ENCODE measurements at places on chromosomes 2 and 18.

- no peak for DNase-seq
Measured at GRCh38 chr18:72089432-72089831, 454.7 kb downstream of the CBLN2 start.

- DNase-seq = no peak
Measured at GRCh38 chr2:128560718-128561117, 242.1 kb upstream of the HS6ST1 start.

DNA sequence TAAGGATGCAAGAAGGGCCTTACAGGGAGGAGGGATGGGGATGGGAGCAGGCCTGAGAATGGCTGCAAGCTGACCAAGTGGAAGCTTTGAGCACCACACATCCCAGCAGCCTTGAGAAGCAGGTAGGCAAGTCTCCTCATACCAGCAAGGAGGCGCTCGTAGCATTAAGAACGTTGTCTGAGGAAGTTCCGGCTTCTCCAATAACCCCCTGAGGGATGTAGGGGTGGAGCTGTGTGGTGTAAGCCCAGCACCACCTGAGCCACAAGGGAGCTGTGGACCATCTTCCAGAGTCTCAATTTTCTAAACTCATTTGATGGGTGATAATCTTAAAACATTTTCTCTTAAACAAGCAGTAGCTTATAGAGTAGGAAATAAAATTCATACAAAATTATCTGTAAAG is 50.6 kb downstream of the ST3GAL5 start:
- DNase-seq = no peak

GRCh38 chr2:191578031-191578430 is 99.9 kb upstream of the NABP1 start:
- DNase-seq = no peak

- no peak for DNase-seq
Measured at GRCh38 chr2:70982971-70983370, 4.5 kb downstream of the ANKRD53 start.

DNA sequence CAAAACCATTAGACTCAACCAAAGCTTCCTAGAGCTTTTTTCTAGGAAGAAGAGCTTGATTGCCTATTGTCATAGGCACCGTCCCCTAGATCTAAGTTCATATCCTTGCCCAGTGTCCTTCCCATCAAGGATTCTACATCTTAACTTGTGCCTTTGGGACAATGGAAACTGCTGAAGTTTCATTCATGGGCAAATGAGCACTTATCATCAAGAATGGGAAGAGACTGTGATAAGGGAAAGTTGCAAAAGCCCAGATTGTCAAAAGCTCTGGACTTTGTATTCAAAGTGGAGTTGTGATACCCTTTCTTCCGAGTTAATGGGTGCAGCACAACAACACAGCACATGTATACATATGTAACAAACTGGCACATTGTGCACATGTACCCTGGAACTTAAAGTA is 503.0 kb upstream of the KLHL29 start:
- DNase-seq = no peak

DNA sequence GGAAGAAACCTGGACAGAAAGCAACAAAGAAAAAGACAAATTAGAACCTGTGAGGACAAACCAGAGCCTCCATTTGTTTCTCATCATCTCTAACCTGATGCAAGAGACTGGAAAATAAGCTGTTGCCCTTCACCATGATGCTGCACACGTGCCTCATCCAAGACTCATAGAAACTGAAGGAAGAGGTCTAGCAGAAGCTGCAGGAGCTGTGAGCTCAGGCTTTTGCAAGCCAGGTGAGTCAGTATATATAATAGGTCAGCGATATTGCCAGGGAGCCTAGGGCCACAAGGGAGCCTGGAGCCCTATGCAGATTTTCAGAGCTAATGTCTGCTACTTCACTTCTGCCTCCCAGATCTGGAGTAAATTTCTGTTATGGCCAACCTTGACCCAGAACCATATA is 163.1 kb downstream of the LNPK start:
- no peak for DNase-seq

- no peak for DNase-seq
Measured at GRCh38 chr2:149050188-149050587, 11.7 kb downstream of the LYPD6B start.

DNA sequence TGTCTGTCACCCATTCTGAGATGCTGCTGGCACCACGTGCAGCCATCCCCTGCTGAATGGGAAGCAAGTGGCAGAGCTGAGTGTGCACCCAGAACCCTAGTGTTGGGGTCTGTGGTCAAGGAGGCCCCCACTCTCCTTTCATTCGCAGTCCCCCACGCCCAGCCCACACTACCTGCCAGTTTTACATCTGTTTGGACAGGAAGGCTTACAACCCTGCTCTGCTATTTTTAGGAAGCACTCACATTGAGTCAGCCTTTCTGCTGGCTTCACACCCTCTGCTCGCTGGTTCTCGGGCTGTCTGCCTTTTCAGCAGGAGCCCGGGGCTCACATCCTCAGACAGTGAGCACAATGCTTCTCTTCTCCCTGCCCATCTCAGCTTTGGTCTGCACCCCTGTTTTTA is 10.7 kb upstream of the ADCY3 start:
- DNase-seq = no peak

DNA sequence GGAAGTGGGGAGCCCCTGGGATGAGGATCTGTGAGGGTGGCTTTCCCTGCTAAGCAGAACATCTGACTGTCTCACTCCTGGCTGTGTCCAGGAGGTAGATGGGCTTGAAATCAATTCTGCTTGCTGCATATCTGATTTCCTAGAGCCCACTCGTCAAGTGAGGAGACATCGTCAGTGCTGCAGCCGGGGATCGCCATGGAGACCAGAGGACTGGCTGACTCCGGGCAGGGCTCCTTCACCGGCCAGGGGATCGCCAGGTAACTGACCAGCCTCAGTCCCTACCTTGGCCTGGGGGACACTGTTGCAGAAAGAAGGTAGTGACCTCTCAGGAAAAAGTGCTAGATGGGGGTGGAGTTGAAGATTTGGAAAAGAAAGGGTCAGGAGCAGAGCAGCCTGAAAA is 31.3 kb downstream of the CNGA3 start:
- DNase-seq = no peak

DNA sequence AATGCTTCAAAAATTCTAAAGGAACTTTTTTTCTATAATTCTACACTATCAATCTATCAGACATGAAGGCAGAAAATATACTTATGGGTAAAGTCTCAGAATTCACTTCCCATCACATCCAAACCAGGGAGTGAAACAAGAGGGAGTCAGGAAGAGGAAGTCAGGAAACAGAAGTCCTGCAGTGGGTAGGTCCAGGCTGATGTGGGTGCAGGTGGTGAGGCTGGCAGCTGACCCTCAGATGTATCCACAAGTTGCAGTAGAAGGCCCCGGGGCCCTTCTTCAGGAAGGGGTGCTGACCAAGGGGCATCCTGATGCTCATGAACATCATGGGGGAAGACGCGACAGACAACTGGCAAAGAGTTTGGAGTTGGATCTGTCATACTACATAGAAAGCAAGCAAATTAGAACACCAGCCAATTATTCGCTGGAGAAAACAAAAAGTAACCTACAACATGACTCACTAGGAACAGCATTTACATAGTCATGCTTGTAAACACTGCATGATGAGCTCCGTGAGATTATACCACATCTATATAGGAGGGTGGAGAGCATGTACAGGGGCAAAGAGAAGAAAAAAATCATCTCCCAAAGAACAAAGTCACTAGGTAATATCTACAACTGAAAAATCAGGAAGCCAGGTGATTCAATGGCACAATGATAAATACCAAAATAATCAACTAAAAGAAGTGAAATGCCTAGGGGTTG is 4.2 kb downstream of the UXS1 start:
- DNase-seq = no peak

DNA sequence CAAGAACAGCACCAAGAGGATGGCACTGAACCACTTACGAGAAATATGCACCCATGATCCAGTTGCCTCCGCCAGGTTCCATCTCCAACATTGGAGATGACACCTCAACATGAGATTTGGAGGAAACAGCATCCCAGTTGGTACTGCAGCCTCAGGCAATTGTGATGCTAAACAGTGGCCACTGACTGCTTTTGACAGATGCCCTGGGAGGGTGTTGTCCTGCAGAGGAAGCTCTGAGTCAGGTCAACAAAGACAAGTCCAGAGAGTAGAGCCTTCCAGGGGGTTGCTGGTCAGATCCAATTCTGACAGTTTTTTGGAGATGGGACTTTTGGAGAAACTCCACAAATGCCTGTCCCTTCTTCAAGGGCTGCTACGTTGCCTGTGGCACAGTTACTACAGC is 82.4 kb downstream of the SNTG2 start:
- no peak for DNase-seq

DNA sequence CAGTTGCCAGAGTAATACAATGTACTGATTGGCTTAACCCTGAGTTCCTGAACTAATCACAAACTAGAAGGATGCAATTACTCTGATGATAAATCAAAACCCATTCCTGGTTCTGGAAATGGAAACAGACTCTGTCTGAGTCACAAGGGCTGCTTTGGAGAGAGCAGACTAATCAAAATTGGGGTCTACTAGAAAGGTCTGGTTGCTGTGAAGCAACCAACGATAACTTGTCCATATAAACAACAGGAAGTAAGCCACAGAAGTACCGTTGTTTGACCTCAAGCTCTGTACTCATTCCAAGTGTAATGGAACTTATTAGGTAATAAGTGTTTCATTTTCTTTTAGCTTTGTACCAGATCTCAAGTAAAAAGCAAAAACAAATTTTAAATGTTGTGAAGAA is 49.7 kb downstream of the RASGRP3 start:
- no peak for DNase-seq

- no peak for DNase-seq
Measured at GRCh38 chr18:63271881-63272299, 47.7 kb downstream of the BCL2 start.

DNA sequence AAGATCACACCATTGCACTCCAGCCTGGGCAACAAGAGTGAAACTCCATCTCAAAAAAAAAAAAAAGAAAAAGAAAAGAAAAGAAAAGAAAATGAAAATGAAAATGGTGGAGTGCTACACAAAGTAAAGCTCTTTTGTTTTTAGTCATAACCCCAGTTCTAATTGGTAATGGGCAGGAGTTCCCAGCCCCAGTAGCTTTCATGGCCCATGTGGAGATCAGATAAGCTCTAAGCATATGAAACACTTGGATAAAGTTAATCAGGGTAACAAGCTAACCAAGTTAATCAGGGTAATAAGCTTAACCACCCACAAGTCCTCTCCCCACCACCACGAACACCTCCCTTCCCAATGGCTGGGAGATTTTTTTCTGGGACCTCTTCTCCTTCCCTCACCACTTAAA is 240.8 kb downstream of the BCL11A start:
- no peak for DNase-seq

DNA sequence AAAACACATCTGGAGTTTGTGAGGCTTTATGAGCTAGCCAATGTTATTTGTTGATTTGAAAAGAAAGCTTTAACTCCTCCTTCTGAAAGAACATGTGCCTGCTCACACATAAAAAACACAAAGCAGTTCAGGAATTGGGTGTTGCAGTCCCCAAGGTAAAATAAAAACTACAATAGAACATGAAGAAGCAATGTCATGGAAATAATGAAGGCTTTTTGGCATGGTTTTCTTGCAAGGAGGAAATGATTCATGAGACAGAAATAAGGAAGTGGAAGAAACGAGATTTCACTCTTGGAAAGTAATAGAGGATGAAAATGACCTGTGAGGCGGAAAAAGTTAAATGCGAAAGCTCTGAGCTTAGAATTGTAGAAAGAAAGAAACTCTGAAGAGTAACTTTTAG is 81.1 kb downstream of the TRIB2 start:
- DNase-seq = no peak

- DNase-seq = no peak
Measured at GRCh38 chr18:74456017-74456348, 1.1 kb downstream of the DIPK1C start.

DNA sequence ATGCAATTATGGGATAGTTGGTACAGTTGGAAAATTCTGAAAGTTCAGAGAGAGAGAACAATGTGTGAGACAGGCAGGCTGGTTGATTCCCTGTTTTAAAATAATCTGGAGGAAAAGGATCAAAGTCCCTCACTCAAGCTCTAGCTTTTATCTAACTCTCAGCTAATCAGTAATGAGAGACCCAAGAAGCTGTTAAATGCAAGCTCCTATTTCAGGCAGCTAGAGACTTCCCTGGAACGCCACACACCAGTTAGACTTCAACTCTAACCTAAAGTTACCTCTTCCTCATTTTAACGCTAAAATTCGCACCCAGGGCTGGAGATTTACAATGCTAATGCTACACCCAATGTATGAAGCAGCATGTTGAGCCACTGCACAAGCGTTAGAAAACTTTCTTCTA is 243.1 kb downstream of the EN1 start:
- DNase-seq = no peak

DNA sequence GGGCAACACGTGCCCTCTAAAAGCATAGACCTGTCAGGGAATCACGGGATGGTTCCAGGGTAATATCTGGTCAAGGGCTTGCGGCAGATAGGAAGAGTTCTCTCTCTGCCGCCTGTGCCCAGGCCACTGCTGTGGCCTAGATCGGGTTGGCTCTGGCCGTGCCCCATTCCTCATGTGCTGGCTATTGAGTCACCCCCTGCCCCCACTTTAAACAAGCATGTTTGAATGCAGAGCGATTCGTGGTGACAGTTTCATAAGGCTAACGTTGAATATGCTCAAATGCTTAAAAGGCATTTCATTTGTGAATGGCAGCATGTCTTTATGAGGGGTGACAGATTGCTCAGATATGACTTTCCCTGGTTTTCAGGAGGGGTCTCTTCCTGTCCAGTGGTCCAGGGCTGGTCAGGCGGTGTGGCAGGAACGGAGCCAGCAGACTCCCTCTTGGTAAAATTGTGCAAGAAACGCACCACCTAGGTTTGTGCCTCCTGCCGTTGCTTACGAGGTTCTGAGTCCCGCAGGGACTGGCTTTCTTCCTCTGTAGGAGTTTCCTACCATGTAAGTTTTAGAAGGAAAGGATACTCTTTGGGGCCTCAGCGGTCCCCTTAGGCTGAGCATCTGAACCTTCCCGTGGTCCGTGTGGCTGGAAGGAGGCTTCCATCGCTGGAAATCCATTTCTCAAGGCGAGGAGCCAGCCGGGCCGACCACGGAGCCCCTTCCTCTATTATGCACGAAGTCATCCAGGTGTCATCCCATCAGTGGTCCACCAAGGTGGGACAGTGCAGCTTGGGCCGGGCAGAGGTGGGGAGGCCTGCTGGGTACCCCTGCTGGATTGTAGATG is 50.2 kb downstream of the AGAP1 start:
- DNase-seq = no peak

DNA sequence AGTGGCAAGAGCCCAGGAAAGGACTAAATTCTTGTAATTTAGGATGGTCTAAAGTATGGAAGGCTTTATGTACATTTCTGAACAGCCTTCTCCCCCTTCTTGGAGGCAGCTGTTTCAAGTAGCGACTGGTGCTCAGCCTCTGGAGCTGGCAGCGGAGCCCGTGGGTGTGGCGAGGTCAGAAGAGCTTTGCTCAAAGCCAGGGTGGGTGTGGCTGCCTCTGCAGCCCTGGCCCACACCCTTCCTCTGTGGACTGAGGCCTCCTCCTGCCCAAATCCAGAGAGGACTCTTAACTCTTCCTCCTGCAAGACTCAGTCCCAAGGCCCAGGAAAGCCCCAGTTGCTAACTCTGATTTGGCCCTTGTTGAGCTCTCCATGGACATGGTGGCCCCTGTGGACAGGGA is 202.1 kb upstream of the REV1 start:
- DNase-seq = no peak
